ENCODE measurements at places on chromosomes 4 and X.
A peak's percentile ranks its signal among the peaks of the same experiment; 100 is the strongest.

DNA sequence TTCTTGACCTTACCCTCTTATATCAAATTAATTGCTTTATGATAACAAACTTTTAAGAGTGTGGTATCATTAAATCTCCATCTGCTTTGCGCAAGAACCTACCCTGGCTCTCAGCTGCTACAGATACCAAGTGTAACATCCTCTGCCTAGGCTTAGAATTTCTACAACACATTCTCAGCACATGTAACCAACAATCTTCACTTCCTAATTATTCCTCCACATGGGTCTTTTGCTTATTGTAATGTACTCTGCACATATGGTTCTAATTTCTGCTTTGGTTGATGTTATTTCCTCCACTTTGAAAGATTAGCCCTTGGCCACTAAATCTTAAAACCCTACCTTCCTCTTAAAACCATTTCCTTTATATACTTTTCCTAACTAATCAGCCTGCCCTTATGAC, 242.4 kb downstream of the ARHGAP24 start:
- DNase-seq, result no peak

DNA sequence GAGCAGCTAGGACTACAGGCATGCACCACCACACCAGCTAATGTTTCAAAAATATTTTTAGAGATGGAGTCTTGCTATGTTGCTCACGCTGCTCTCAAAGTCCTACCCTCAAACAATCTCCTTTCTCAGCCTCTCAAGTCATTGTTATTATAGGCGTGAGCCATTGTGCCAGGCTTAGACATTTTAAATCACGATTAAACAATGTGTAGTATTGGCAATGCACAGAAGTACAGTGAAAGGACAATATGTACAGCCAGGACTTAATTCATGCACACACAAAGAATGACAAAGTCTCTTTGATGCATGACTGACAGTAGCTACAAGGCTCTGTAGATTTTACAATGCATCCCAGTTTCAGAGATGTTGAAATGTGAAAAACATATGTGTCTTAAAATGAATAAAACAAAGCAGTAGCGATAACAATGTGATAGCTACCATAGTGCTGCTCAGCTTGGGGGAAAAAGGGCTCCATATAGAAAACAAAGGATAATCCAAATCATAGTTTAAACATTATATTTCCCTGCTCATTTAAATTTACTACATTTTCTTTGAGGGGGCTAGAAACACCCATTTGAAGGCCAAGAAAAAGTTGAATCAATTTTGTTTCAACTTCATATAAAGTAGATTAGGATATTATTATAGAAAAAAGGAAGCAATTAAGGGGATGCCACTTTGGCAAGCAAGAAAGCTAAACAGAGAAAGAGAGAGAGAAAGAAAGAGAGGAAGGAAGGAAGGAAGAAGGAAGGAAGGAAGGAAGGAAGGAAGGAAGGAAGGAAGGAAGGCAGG, 272.4 kb upstream of the SMIM31 start:
- no peak for DNase-seq

DNA sequence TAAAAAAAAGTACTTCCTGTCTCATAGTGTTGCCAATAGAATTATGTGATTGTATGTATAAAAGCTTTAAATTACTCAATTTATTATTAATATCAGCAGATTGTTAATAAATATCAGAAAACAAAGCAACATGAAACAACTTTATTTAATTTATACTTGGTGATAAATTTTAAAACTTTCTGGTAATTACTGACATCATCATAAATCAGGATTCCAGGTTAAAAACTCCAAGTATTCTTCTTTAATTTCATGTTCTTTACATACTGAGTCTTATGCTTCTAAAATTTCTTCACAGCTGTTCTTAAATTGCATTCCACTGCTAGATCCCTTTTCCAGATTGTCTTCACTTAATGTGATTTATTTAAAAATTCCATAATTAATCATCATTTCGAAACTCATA, 1224.5 kb downstream of the PCDH18 start:
- no peak for DNase-seq

DNA sequence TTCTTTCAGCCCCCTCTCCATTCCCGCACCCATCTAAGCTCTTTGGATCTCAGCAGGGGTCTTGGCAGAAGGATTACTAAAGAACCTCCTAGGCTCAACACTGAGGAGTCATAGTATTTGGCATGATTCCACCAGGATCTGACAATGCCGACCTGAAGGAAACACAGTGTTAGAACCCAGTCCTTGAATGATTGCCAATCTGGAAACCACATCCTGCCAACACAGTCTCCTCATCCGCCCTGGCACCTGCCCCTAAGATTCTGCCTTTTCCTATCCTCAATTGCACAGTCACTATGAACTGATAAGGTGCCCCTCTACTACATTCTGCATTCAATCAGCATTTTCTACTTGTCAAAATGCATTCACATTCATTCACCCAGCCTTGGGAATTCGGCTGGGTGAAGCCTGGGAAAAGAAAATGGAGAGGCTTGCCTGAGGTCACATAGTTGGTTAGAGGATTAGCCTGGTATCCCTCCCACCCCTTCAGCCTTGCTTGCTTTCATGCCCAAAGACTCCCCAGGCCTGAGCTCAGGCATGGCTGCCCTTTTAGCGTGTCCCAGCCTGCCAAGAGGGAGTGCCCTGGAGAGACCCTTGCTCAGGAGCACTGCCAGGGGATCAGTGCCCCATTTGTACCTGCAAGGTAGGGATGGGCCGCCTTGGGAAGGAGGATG, 2.2 kb upstream of the CLDN2 start:
- DNase-seq, result no peak

DNA sequence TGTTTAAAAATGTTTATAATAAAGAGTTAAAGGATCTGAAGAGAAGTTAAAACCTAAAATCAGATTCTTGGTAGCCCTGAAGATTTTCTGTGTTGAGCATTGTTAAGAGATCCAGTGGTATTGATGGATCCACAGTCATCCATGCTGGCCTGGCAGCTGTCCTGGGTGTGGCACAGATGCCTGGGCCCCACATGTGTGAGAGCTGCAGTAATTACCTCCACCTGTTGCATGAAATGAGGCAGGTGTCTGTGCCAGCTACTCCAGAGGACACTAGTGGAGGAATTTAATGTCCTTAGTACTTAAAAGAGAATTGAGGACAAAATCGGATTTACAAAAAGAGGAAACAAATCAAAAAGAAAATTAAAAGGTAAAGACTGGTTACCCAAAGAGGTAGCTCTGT, 44.0 kb downstream of the MGST2 start:
- no peak for DNase-seq

DNA sequence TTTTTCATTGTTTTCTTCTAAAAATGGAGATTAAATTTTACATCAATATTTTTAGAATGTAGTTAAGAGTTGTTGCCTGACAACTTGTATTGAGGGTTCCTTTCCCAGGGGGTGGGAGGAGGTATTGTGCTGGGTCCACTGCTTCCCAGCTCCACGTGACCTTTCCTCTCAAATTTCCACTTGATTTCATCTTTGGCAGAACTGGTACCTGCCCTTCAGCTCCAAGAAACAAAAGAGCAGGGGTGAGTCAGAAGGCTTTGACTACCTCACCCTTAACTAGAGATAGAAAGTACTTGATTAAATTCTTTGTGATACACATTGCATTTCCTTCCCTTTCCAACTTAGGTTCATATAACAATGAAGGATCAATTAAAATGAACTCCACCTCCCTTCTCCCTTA, 19.7 kb downstream of the TRIM2 start:
- DNase-seq, result no peak

DNA sequence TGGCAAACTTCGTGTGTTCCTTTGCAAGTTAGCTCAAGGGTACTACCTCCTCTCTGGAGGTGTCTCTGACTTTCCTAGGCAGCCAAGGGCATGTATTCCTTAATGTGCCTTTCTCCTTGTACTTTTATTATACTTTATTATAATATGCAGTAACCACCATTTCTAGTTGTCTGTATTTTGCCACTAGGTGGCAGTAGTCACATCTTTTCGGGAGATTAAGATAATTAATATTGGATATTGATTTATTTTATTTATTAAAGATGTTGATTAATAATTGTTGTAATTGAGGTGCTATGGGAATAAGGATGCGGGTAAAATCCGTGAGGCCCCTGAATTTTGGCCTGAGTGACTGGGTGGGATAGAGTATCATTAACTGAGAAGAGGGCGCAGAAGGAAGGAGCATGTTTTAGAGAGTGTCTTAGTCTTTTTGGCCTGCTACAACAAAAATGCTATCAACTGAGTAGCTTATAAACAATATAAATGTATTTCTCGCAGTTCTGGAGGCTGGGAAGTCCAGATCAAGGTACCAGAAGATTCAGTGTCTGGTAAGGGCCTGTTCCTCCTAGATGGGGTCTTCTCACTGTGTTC, 153.3 kb downstream of the TMEM164 start:
- no peak for DNase-seq

GRCh38 chrX:24100713-24101112, 46.0 kb downstream of the EIF2S3 start:
- DNase-seq, result no peak

DNA sequence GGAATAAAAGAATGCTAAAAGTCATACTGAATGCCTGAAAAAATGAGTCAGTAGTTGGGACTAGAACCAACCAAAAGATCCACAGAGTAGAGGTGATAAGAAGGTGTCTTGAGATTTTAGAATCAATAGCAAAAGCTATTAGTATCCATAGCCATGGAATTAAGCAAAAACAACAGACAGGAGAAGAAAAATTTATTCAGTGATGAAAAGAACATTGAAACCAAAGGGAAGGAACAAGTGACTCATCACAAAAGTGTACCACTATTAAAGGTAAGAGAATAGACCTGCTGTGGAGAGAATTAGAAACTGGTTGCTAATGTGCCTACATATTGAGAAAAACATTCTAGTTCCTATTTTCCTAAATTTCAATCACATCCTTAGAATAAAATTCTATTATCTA, 182.0 kb upstream of the NEIL3 start:
- no peak for DNase-seq

GRCh38 chr4:167930166-167930565, 162.2 kb upstream of the ANXA10 start:
- no peak for DNase-seq

GRCh38 chr4:23614284-23614892, 275.5 kb downstream of the PPARGC1A start:
- DNase-seq, result no peak

- no peak for DNase-seq
These were observed 29.8 kb downstream of the FAM149A start for GRCh38 chr4:186134257-186134656.

DNA sequence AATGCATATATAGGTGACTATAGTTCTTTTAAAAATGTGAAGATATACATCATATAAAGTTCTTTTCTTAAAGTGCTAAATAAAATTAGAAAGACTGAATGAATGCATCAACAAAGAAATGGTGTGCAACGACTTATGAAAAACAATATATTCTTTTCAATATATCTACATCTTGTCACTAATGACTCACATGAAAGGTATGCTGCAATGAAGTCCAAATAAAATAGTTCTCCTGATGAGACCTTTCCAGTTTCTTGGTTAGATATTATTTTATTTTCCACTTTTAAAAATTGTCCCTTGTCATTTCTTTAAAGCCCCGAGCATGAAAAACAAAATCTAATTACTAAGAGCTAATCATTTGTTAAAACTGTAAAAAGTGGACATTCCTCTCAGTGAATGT, 462.1 kb downstream of the PCDH11X start:
- no peak for DNase-seq

- DNase-seq, result peak; percentile 1
These were observed 54.4 kb upstream of the FTHL17 start for GRCh38 chrX:31126205-31126604.

DNA sequence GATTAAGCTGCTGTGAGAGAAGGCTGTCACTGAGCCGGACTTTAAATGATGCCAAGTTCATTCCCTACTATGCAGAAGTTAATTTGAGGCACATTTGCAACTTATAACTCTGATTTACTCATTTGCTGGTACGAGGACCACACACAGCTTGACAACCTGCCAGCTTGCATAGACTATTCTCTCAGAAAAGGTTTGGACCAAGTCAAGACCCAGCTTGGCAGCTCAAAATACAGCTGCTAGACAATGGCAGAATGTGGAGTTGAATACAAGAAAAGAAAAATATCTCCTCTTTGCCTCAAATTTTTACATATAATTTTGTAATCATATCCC, 338.9 kb downstream of the DHX15 start:
- DNase-seq, result no peak

GRCh38 chr4:108398316-108398715, 222.1 kb upstream of the RPL34 start:
- no peak for DNase-seq

- DNase-seq, result no peak
These were observed 40.4 kb upstream of the MAPK10 start for GRCh38 chr4:86400216-86400615.

DNA sequence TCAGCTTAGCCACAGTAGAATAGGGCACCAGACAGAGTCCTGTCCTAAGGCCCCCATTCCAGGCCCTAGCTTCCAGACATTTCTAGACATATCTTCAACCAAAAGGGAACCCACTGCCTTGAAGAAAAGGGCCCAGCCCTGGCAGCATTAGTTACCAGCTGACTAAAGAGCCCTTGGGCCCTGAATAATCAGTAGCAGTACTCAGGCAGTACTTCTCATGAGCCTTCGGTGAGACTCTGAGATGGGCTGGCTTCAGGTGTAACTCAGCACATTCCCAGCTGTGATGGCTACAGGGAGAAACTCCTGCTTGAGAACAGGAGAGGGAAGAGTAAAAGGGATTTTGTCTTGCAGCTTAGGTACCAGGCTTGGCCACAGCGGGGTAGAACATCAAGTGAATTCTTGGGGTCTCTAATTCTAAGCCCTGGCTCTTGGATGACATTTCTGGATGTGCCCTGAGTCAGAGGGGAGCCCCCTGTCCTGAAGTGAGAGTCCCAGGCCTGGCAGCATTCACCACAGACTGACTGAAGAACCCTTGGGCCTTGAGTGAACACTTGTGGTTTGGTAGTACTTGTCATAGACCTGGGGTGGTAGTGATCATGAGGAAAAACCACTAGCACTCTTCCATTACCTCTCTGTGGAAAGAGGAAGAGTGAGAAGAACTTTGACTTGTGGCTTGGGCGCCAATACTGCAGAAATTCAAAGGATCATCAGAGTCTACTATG, 170.1 kb downstream of the ATP10D start:
- DNase-seq, result no peak

- no peak for DNase-seq
These were observed at the start of gene ERVMER34-1 for GRCh38 chr4:52750819-52751486. Gene ERVMER34-1, minus strand, starts transcription at chr4:52751425. Its CDS starts 5,905 bp downstream, at chr4:52745520.

All from anterior cingulate cortex (tissue), 58 donors.